IMR-90 (cell line): ENCODE measurements at places on chromosomes 2 and 18.

DNA sequence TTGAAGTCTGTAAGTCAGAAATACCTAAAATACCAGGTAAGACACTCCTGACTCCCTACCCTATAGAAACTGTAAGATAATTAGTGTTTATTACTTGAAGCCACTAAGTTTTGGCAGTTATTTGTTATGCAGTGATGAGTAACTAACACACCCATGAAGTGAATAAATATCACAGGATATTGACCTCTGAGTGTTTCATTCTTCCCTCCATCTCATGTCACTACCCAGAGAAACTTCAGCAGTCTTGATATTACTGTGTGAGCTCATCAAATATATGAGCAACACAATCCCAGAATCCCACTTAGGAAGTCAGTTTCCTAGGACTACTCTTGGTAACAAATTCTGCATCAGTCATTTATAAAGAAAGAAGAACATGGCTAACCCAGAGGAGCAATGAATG lies 529.7 kb downstream of the FBXO15 start:
- peaks cover 11% of the 10 kb centered on the region; the same call in 1 of the 2 replicates for H3K4me1 ChIP-seq
- H3K4me3 ChIP-seq: no peak overlapping the region
- H3K36me3 ChIP-seq: no peaks in the 10 kb centered on the region

DNA sequence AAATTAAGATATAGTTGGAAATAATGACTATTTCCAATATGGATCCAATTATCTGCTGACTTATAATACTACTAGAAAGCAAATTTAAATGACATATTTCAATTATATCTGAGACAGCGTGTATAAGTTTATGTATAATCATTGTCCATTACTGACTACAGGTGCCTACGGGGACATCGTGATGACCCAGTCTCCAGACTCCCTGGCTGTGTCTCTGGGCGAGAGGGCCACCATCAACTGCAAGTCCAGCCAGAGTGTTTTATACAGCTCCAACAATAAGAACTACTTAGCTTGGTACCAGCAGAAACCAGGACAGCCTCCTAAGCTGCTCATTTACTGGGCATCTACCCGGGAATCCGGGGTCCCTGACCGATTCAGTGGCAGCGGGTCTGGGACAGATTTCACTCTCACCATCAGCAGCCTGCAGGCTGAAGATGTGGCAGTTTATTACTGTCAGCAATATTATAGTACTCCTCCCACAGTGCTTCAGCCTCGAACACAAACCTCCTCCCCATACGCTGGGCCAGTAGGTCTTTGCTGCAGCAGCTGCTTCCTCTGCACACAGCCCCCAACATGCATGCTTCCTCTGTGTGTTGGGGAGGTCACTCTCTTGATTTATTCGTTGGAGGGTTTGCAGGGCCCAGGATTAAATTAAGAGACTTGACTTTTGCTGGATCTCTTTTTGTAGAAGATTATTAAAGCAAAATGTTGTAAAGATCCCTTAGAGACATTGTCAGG lies 194.4 kb downstream of the RPIA start:
- H3K27ac ChIP-seq: no peak overlapping the region
- no peaks in the 10 kb centered on the region; the same call in 1 of the 2 replicates for H3K27me3 ChIP-seq
- DNase-seq: no peak
- H3K36me3 ChIP-seq: no peaks in the 10 kb centered on the region

DNA sequence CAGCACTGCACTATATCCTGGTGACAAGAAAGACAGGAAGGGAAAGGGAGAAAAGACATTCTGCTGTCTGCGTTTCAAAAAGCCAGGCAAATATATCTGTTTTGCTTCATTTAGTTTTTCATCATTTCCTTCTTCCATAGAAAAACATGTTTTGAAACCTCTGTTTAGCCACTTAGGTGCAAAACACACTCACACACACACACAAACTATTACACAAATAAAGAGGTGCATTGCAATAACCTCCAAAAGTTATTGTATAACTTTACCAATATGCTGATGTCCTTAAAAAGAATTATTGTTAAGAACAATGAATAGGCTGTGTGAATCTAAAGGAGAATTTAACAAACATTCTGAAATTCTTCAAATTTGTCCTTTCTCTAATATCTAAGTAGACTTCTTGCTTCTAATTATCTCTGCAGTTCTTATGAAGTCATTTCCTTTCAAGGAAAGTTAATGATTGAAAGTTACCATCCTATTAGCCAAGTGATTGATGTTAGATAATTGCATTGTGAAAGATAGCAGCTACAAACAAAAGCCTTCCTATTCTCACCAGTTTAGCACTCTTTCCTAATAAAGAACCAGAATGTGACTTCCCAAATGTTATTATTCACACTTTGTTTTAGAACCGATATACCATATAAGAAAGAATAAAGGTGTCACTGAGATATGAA lies 516.7 kb downstream of the KCNJ3 start:
- no peak for DNase-seq
- no peaks in the 10 kb centered on the region for H3K4me1 ChIP-seq
- H3K4me3 ChIP-seq: no peak overlapping the region
- no peak overlapping the region for H3K27ac ChIP-seq
- no peaks in the 10 kb centered on the region for H3K27me3 ChIP-seq
- no peaks in the 10 kb centered on the region for H3K36me3 ChIP-seq

DNA sequence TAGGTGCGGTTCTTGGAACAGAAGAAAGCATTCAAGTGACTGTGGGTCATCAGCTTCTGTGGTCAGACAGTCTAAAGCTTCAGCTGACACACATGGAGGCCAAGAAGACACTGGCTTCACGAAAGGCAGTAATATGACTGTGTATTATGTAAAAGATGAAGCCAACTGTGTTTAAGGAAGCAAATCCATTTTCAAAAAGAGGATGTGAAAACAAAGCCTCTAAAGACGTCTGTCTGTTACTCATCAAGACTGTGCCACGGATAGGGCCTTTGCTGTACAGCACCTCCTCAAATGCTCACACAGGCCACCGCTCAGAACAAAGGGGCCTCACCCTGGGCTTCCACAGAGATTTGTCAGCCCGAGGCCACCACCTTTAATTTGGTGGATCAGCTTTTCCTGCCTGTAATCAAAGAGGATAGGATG lies 21.1 kb upstream of the TMEM163 start:
- no peaks in the 10 kb centered on the region for H3K4me1 ChIP-seq
- H3K4me3 ChIP-seq: no peak overlapping the region
- H3K36me3 ChIP-seq: no peaks in the 10 kb centered on the region

DNA sequence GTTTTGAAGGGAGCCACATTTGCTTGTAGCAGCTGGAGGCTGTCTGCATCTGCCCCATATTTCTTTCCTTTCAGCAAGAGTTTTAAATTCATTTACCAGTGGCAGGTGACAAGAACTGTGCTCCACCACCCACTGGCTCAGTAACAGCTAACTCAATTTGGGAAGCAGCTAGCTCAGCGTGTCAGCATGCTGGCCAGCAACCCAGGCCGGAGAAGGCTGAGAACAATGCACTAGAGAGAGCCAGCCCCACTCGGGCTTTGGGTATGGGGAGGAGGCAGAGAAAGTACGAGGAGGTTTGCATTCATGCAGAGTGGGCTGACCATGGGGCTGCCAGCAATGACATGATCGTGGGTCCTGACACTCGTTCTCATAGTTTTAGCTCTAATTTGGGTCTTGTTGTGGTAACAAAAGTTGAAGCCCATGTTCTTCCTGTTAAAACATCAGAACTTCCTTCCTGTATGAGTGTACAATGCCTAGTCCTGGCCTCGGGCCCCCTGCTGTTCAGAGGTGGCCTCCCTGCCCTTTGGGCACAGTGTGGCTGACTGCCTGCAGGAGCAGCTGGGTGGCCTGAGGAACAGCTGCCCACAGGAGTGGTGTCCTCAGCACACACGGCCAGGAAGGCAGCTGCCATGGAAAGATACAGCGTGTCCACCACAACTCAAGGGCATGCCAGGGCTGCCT lies 23.0 kb downstream of the CDC42EP3 start:
- H3K27ac ChIP-seq: peak overlapping the region; percentile 71; the same call in 1 of the 2 replicates
- H3K36me3 ChIP-seq: peaks cover 62% of the 10 kb centered on the region
- peaks cover 40% of the 10 kb centered on the region for H3K4me1 ChIP-seq
- DNase-seq: no peak
- no peaks in the 10 kb centered on the region for H3K27me3 ChIP-seq

DNA sequence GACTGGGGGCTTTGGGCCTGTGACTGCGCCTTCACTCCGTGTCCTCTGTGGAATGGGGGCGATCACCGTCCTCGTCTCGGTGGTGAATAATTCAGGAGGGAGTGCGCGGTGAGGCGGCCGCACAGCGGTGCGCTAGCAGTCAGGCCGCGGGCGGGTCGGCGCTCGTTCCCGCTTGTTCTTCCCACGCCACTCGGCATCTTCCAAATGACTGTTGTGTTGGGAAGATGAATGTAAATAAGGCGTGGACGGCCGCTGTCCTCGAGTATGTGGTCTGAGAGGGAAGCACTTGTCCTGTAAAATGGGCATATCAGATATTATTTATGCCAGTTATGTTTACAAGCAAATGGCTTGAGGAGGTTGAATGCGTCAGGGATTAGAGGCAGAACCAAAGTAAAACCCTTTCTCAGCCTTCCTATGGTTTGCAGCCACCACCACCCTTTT lies 608 bp upstream of the VPS4B start:
- H3K36me3 ChIP-seq: peaks cover 2% of the 10 kb centered on the region; the same call in 1 of the 2 replicates
- no peaks in the 10 kb centered on the region for H3K27me3 ChIP-seq
- no peak for DNase-seq
- peak overlapping the region; percentile 88 for H3K27ac ChIP-seq
- H3K4me1 ChIP-seq: no peaks in the 10 kb centered on the region

DNA sequence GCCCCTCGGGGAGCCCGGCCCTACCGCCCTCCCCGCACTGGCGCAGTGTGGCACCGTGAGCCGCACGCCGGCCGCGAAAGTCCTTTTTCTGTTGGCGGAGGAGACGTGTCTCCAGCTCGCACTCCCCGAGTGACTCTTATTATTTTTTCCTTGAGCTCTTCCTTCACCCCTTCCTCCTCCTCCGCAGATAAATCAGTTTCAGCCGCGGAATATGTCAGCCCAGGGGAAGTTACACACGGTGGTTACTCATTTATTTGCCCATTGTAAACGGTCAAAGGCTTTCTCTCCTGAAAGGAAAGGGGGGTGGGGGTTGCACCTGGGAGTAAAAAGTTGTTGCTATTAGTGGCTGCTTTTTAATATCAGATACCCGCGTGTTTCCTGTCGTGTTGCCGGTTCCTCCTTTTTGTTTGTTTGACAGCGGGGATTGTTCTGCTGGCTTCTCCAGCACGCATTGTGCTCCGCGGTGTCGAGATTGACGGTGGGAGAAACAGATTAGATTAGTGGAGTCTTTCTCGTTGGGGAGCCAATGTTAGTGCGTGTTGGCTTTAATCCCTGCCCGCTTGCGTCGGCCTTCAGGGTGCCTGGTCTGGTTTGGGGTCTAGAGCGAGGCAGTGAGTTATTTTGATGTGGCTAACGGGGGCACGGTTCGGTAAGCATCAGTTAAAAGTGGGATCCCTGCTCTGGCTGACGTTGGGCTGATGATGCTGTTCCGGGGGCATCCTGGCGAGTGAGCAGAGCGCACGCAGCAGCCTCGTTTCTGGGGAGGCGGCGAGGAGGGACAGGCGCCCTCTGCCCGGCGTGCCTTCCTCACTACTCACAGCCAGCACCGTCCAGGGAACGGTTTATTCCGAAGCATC lies 1.6 kb downstream of the CRIM1 start:
- H3K36me3 ChIP-seq: peaks cover 4% of the 10 kb centered on the region; the same call in 1 of the 2 replicates
- peak overlapping the region; percentile 92 for H3K27ac ChIP-seq
- no peaks in the 10 kb centered on the region for H3K27me3 ChIP-seq
- peak overlapping the region; percentile 70 for H3K4me3 ChIP-seq

DNA sequence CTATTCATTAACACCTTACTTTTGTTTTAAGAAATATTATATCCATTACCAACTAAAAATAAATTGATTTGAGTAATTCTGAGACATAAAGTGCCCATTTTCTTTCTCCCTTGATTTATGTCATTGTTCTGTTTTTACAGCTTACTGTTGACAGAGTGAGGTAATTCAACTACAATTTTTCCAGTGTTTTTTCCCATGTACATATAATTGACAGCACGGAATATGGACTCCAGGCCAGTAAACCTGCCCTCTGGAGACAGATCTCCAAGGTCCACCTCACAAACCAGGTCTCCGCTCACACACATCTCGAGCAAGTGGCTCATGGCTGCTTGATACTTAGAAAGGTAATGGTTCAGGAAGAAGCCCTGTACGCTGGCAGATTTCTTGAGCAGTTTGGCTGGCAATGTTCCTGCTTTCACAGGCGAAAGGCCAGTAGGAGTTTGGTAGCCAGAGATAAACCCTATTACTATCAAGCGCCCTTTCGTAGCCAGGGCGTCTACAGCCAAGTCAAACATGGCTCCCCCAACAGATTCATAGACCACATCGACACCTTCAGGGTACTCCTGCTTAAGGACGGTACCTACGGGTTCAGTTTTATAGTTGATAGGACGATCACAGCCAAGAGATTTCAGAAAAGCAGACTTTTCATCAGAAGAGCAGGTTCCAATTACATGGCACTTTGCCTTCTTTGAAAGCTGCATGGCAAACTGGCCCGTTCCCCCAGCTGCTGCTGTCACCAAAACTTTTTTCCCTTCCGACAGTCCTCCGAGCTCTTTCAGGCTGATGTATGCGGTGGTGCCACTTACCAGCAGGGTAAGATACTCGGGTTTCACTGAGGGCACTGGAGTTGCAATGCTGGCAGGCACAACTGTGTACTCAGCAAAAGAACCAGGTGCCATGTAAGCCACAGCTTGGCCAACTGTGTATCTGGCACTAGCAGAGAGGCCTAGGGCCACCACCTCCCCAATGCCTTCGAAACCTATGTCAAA lies 7.4 kb downstream of the PTGR3 start:
- no peak overlapping the region for H3K27ac ChIP-seq
- H3K27me3 ChIP-seq: no peaks in the 10 kb centered on the region
- H3K36me3 ChIP-seq: peaks cover 17% of the 10 kb centered on the region
- H3K4me1 ChIP-seq: peaks cover 9% of the 10 kb centered on the region
- H3K4me3 ChIP-seq: no peak overlapping the region

DNA sequence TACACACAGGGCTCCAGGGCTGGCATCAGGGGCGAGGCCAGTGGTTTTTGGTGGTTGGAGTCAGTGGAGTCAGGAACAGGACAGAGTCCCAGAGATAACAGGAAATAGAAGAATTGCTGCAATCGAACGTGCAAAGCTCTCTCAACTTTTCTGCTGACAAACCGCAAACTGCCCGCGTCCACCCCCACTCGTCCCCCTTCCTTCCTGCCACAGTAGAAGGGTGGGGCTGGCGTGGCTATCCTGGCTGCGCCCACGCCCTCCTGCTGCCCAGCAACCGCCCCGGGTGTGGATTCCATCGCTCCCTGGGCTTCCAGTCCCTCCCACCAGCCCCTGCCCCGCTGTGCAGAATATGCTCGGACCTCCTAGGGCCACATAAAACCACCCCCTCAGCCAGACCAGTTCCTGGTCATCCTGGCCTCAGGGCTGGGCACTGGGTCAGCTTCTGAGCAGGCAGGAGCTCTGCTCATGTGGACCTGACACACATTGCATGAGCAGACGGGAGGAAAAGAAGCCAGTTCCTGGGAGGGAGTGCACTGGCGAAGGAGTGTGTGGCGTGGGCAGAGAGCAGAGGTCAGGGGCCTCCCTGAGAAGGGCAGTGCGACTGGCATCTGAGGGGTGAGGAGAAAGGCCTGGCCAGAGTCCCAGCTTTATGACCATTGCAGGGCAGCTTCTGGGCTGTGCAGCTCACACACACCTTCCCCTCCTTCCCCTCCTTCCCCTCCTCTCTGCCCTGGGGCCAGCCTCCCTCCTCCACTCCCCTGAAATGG lies 85.4 kb upstream of the ATG16L1 start:
- H3K27me3 ChIP-seq: peaks cover 12% of the 10 kb centered on the region; the same call in 1 of the 2 replicates
- no peak for DNase-seq
- H3K27ac ChIP-seq: no peak overlapping the region
- no peak overlapping the region for H3K4me3 ChIP-seq
- no peaks in the 10 kb centered on the region for H3K36me3 ChIP-seq
- H3K4me1 ChIP-seq: no peaks in the 10 kb centered on the region
